ENCODE measurements at places on chromosomes 1 and 21.

GRCh38 chr1:7015022-7015421 is 229.8 kb downstream of the CAMTA1 start:
- no peaks in the 10 kb centered on the region for H3K36me3 ChIP-seq
- H3K4me1 ChIP-seq = no peaks in the 10 kb centered on the region
- no peak overlapping the region for H3K27ac ChIP-seq
- no peaks in the 10 kb centered on the region for H3K27me3 ChIP-seq
- DNase-seq = no peak
- no peak overlapping the region for H3K4me3 ChIP-seq

GRCh38 chr1:52294580-52294979 is 71.4 kb downstream of the CC2D1B start:
- no peaks in the 10 kb centered on the region for H3K36me3 ChIP-seq
- no peaks in the 10 kb centered on the region for H3K4me1 ChIP-seq
- H3K4me3 ChIP-seq = no peak overlapping the region
- H3K27ac ChIP-seq = no peak overlapping the region

DNA sequence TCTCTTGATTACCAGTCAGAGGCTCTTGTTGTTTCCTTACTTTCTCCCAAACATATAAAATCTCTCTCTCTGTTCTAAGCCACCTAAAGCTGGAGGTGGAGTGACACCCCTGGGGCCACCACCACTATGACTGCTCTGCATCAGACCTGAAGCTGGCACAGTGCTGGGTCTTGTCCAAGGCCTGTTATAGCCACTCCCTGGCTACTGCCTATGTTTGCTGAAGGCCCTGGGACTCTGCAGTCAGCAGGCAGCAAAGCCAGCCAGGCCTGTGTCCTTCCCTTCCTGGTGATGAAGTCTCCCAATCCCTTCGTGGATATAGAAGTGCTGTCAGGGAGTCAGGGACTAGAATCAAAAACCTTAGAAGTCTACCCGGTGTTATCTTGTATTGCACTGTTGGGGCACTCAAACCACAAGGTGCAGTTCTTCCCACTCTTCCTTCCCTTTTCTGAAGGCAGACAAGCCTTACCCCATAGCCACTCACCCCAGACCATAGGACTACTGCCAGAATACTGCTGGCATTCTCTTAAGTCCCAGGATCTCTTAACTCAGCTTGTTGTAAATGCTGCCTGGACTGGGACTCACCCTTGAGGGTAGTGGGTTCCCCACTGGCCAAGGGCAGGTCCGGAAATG is 103.1 kb downstream of the RPS6KC1 start:
- H3K36me3 ChIP-seq = peaks cover 4% of the 10 kb centered on the region
- no peaks in the 10 kb centered on the region for H3K4me1 ChIP-seq
- no peaks in the 10 kb centered on the region for H3K27me3 ChIP-seq
- no peak for DNase-seq

DNA sequence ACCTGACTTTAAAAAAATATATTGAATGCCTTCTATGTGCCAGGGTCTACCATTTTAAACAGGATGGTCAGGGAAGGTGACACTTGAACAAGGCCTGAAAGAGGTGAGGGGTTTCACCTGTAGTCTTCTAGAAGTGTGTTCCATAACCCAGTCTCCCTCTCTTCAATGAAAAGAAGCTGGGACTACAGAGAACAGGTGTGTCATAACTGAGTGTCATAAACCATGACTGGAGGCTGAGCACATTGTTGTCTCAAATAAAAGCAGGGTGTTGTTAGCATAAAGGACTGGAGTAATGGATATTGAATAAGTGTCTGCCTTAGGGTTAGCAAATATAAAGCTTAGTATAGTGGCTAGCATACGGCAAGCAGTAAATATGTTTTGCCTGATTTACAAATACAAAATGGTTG is 65.4 kb downstream of the SYDE2 start:
- no peaks in the 10 kb centered on the region for H3K36me3 ChIP-seq
- H3K27ac ChIP-seq = peak overlapping the region; percentile 70
- no peak overlapping the region for H3K4me3 ChIP-seq
- no peaks in the 10 kb centered on the region for H3K27me3 ChIP-seq
- peaks cover 24% of the 10 kb centered on the region for H3K4me1 ChIP-seq
- no peak for DNase-seq

- H3K27ac ChIP-seq = no peak overlapping the region
- H3K27me3 ChIP-seq = no peaks in the 10 kb centered on the region
- H3K4me3 ChIP-seq = no peak overlapping the region
These were observed 453 bp downstream of the TFF3 start for GRCh38 chr21:42314616-42315295.

- peaks cover 9% of the 10 kb centered on the region for H3K36me3 ChIP-seq
- H3K27ac ChIP-seq = no peak overlapping the region
- H3K4me3 ChIP-seq = no peak overlapping the region
- H3K27me3 ChIP-seq = no peaks in the 10 kb centered on the region
These were observed 9.1 kb downstream of the NFIA start for GRCh38 chr1:61091455-61091854.

DNA sequence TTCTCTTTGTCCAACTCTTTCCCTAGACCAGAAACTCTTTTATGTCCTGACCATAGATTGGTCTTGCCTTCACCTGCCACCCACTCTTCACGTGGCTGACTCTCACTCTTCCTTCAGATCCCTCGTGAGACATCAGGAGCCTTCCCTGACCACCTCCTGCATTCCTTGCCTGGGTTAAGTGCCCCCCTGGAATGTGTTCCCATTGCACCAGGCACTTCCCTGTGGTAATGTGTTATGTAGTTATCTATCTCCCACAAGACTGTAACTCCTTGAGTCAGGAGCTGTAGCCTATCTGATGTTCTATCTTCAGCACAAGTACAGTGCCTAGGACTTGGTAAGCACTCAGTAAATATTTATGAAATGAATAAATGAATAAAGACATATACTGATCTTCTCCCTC is 111.2 kb upstream of the CTTNBP2NL start:
- no peak overlapping the region for H3K4me3 ChIP-seq
- no peak overlapping the region for H3K27ac ChIP-seq
- H3K4me1 ChIP-seq = no peaks in the 10 kb centered on the region
- H3K36me3 ChIP-seq = no peaks in the 10 kb centered on the region
- no peaks in the 10 kb centered on the region for H3K27me3 ChIP-seq

DNA sequence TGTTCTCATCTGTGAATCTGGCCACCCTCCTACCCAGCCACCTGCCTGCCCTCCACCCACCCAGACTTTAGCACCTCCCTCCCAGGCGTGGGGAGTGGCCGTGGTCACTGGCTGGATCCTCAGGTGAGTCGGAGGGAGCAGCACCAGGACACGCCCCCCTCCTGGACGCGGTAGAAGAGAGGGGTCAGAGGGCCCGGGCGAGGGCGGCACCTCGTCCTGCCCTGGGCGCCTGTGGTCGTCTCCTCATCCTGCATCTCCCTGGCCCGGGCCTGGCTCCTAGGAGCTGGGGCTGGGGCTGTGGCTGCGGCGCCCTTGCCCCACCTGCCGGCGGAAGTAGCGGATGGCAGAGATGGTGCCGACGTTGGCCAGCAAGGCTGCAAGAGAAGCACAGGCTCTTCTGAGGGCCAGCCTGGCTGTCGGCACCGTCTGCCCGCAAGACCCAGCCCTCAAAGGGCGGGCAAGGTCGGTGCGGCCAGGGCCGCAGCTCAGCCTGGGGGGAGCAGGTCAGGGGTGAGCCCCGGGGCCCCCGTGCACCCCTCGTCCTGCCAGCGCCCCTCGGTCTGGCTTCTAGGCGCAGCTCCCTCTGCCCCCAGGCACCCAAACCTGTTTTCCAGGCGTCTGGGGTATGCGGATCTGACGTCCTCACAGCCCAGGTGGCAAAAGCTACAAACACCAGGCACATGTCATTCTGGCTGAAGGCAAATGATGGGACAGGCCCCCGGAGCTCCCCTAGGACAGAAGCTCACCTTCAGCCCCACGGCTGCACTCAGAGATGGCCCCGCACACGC is 5.8 kb downstream of the PERM1 start:
- peak; percentile 79 for DNase-seq
- peaks cover 47% of the 10 kb centered on the region for H3K27me3 ChIP-seq
- H3K36me3 ChIP-seq = no peaks in the 10 kb centered on the region
- peak overlapping the region; percentile 45 for H3K4me3 ChIP-seq

- no peaks in the 10 kb centered on the region for H3K27me3 ChIP-seq
- H3K4me1 ChIP-seq = no peaks in the 10 kb centered on the region
- DNase-seq = no peak
- peaks cover 40% of the 10 kb centered on the region for H3K36me3 ChIP-seq
- H3K27ac ChIP-seq = no peak overlapping the region
These were observed 4.5 kb upstream of the NHLH1 start for GRCh38 chr1:160362168-160362957.

GRCh38 chr1:59819566-59820438 is 5.1 kb downstream of the HOOK1 start:
- no peak for DNase-seq
- H3K36me3 ChIP-seq = no peaks in the 10 kb centered on the region
- peaks cover 8% of the 10 kb centered on the region for H3K27me3 ChIP-seq
- H3K27ac ChIP-seq = no peak overlapping the region
- H3K4me1 ChIP-seq = no peaks in the 10 kb centered on the region

DNA sequence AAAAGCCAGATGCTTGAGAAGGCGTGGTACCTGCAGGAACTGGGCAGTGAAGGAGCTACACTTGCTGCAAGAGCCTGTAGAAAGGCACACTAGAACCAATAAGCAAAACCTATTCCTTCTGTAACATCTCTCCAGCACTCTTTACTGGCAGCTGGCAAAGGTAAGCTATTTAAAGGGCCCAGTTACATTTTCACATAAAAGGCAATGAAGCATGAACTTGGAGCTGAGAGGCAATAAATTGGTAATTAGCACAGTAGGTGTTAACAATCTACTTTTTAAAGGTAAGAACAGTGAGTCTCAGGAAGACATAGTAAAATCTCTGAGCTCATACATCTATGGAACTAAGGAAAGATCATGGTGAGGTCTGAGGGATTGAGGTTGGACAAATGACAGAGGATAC is 167.1 kb upstream of the OLFM3 start:
- no peaks in the 10 kb centered on the region for H3K4me1 ChIP-seq
- no peak overlapping the region for H3K27ac ChIP-seq
- DNase-seq = no peak

DNA sequence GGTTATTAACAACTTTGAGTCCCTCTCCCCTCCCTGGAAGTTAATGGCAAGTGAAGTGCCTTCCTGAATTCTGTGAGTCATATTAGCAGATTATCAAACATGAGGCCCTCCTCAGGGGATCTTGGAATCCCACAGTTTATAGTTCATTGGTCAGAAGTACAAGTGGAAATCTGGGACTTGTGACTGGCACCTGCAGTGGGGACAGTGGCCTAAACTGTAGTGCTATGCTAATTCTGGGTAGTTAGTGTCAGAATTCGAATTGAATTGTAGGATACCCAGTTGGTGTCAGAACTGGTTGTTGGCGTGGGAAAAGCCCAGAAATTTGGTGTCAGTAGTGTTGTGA is 26.2 kb downstream of the ZYG11B start:
- no peak for DNase-seq
- H3K36me3 ChIP-seq = peaks cover 10% of the 10 kb centered on the region
- H3K27me3 ChIP-seq = no peaks in the 10 kb centered on the region
- no peak overlapping the region for H3K27ac ChIP-seq
- peaks cover 39% of the 10 kb centered on the region for H3K4me1 ChIP-seq

DNA sequence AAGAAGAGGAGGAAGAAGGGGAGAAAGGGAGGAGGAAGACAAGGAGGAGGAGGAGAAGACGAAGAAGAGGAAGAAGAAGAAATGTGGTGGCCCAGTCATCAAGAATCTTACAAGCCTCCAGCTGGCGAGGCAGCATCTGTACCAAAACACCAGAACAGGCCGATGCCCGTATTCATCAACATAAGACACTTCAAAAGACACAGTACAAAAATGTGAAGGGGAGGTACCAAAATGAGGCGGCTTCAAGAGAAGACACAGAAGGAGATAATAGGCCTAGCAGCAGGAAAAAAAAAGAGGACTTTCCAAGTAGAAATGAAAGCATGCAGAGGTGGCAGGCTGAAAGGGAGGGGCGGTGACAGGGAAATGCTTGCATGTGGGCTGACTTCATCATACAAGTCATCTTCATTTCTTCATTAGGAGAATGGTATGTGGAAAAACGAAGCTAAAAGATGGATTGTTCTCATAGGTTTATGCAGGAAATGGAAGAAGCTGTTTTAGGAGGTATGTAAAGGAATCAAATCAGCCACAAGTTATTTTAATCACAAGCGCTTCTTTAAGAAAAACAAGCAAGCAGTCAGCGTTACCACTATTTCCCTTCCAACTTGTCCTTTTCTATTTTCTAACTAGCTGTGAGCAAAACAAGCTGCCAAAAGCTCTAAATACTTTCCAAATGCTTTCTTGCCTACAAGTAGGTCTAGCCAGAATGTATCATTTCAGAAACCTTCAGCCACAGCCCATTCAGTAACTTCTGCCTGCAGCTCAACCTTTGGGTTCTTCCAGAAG is 192.3 kb downstream of the SLC45A1 start:
- peak overlapping the region; percentile 20 for H3K4me3 ChIP-seq
- peaks cover 38% of the 10 kb centered on the region for H3K4me1 ChIP-seq
- no peak for DNase-seq
- peaks cover 19% of the 10 kb centered on the region for H3K36me3 ChIP-seq
- H3K27ac ChIP-seq = peak overlapping the region; percentile 69
- H3K27me3 ChIP-seq = no peaks in the 10 kb centered on the region

- no peaks in the 10 kb centered on the region for H3K27me3 ChIP-seq
- no peaks in the 10 kb centered on the region for H3K36me3 ChIP-seq
- DNase-seq = no peak
- H3K4me3 ChIP-seq = no peak overlapping the region
- H3K27ac ChIP-seq = no peak overlapping the region
These were observed 61.3 kb downstream of the GLUL start for GRCh38 chr1:182330303-182330702.

DNA sequence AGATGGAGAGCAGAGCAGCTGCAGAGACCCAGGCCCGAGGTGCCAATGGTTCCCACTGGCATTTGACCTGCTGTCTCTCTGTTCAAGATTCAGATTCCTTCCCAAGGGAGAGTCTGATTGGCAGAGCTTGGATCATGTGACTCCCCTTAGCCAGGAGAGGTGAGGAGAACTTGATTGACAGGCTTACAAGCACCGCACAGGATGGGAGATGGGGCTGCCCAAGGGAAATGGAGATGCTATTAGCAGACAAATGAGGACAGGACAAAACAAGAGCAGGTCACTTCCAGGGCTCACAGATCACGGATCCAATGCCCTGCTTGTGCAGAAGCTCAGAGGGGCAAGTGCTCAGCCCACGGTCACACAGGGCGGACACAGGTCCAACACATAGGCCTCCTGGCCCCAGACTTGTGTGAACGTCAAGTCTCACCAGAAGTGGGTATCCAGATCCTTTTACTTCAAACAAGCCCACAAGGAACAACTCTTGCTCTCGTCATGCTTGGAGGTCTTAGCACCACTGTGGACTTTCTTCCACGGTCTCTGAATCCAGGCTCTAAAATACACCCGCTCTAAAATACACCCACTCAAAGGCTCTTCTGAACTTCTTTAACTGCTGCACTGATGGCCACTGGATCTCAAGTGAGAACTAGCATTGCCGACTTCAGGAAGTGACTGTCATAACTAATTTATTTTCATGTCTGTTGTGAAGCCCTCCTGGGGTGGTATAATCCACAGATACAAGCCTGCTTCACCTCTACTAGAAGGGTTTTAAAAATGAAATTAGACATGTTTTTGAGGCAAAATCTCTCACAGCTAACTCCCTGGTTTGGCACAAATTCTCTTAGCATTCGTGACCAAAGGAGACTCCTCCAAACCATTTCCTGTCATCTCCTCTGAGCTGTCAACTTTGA is 274.9 kb downstream of the RRAGC start:
- H3K4me1 ChIP-seq = no peaks in the 10 kb centered on the region
- DNase-seq = no peak
- no peaks in the 10 kb centered on the region for H3K36me3 ChIP-seq
- peaks cover 7% of the 10 kb centered on the region for H3K27me3 ChIP-seq

GRCh38 chr1:21068937-21069336 is 107.8 kb downstream of the EIF4G3 start:
- H3K27me3 ChIP-seq = no peaks in the 10 kb centered on the region
- H3K36me3 ChIP-seq = peaks cover 5% of the 10 kb centered on the region
- H3K4me1 ChIP-seq = no peaks in the 10 kb centered on the region
- H3K4me3 ChIP-seq = no peak overlapping the region
- H3K27ac ChIP-seq = no peak overlapping the region
